ENCODE measurements at places on chromosomes 6 and 20.

- no peak for DNase-seq
Measured at GRCh38 chr6:46135176-46135575, 5.4 kb downstream of the ENPP4 start.

GRCh38 chr6:34908194-34908593 lies 19.1 kb downstream of the ANKS1A start:
- no peak for DNase-seq

DNA sequence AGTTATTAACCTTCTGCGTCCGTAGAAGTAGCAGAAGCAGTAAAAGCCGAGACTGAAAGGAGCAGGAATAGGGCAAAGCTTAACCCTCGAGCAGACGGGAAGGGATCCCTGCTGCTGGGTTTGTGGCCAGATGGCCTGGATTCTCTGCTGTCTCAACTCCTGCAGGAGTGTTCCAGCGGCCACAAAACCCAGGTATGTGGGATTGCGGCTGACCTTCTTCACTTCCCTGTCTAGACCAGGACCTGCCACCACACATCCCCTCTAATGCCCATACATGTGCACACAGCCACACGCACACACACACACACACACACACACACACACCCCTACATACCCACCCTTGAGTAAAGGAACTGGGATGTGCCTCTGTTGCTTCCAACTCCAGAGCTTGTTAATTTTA lies 33.1 kb upstream of the TNFRSF21 start:
- DNase-seq, result no peak

- no peak for DNase-seq
Measured at GRCh38 chr6:136726837-136727557, 65.3 kb downstream of the MAP3K5 start.

DNA sequence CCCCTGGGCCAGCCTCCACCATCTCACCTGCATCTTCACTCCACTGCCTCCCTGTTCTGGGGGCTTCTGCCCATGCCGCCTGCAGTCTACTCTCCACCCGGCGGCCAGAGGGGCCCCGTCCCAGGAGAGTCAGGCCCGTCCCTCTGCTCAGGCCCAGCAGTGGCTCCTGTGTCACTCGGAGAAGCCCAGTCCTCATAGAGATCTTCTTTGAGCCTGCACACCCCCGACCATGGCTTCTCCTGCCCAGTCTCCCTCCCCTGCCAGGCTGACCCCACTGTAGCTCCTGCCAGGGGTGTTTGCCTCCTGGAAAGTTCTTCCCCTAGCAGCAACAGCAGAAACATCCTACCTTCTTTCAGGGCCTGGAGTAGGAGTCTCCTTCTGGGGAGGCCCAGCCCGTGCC lies 22.2 kb upstream of the NOL4L start:
- DNase-seq, result no peak

DNA sequence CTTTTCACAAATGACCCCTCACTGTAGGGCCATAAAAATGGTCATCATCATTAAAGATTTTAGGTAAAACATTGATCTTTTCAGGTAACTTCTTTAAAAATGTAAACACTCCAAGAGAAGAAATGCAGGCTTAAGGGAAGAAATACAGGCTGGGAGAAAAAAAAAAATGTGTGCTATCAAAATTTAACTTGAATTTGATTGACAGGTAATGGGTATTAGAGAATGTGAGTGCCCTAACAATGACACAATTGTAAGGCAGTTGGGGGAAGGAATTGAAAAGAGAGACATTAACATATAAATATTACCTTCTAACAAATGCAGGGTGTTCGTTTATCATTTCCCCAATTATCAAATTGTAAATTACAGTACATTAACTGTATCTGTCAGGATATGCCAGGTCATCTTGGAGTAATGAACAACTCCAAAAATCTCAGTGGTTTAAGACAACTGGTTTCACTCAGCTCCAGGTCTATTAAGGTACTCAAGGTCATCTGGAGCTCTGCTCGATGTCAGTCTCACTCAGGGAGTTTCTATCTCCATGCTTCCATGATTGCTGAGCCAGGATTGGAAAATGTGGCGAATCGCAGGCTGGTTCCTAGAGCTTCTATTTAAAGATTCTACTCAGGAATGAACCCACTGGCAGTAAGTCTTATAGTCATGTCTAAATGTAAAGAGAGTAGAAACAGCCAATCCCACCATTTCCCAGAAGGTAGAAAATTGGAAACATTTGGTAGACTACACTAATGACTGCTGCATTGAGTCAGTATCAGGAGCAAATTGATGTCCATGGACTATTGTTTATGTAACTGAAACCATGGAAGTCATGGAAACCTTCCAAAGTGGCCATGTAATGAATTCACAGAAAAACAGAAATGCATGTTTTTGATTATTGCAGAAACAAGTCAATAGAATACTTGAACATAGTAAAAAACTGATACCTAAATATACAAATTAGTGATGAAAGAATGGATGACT lies 55.6 kb downstream of the FRK start:
- no peak for DNase-seq

DNA sequence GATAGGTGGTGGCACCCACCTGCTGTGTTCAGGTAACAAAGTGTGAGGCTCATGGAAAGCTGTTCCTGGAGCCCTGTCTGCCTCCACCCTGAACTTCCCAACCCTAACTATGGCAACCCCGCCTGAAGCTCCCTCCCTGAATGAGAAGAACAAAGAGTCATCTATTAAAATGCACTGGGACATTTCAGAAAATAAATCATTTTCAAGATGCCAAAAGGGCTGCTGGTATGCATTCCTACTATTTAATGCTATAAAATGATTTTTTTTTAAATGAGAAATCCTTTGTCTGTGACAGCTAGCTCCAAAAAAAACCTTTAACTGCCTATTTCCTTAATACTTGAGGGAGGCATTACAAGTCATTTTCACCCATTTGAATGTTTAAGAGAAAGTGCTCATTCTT lies 84.3 kb upstream of the MRPS10 start:
- DNase-seq, result no peak

- DNase-seq, result no peak
Measured at GRCh38 chr6:26379292-26379691, 3.6 kb upstream of the BTN2A2 start.

DNA sequence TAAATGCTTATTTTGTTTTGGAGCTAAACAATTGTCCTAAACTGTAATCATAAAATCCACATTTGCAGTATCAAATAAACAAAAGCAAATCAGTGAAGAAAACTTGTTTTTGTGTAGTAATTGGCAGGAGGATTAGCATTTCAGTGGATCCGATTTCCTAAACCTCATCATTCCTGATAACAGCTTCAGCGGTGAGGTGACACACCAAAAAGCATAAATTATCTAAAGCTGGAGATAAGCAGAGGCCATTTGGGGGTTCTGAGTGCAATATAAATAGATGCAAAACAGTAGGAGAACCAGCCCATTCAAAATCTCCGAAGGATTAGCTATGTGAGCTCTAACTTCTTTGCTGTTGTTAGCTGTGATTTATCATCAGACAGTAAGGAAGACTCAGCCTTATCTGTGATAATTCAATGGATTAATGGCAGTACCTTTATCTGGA lies 235.8 kb downstream of the EPHA7 start:
- DNase-seq, result no peak

DNA sequence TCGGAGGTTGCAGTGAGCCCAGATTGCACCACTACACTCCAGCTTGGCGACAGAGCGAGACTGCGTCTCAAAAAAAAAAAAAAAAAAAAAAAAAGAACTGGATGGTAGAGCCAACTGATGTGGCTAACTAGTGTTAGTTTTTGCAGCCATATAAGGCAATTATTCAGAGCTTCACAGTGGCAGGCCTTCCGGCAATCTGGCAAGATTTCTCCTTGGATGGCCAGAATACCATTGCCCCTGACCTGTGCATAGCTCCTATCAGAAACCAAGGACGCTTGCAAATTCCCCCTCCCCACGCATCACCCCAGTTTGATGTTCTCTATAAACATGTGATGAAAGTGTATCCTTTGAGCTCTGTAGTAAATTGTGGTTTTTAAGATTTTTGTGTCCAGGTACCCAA lies 127.0 kb downstream of the RNF144B start:
- DNase-seq, result no peak

GRCh38 chr20:43658069-43658722 lies 8.7 kb upstream of the MYBL2 start:
- DNase-seq, result no peak

DNA sequence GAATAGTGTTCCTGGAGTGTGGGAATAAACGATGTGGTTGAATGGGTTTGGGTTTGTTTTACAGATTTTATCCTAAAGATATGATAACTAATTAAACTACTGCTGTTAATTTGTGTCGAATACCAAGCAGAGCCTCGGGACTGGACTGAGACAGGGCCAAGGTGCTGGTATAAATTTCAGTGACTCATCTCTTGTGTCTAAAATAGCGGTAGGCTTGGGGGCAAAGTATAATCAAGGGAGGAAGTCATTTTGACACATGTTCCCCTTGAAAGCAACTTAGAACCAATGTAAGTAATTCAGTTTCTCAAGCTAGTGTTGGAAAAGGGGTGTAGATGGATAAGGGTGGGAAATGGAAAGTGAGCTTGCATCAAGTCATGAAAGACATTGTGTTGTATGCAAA lies 108.4 kb downstream of the PLCB4 start:
- DNase-seq, result no peak

- DNase-seq, result peak; percentile 3
Measured at GRCh38 chr6:69179681-69180080, 544.6 kb downstream of the ADGRB3 start.

DNA sequence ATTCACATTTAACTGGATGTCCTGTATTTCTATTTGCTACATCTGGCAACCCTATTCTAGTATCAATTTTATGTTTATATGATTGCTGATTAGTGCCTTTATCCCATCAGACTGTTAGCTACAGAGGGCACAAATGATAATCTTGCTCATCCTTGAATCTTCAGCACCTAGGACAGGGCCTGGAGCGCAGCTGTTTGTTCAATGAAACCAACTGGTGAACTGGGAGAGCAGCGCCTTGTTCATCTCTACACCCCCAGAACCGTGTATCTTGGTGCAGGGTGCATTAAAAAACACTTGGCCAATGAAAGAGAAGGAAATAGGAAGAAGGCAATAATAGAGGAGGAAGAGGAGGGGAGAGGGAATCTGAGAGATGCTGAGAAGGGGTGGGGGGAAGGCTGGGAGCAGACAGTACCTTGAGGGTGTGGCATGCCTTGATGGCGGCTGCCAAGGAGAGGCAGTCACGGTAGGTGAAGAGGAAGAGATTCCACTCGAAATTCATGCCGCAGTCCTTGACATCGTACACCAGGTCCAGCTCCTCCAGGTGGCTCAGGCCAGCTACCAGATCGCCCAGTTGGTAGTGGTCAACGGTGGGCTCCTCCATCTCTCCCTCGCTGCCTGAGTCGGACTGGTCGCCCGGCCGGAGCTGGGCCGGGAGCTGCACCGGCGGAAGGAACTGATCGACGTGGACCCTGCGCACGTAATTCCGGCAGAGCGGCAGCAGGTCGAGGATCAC lies 15.5 kb downstream of the TMEM151B start:
- DNase-seq, result peak; percentile 55

GRCh38 chr6:25173951-25174474 lies 105.2 kb upstream of the CARMIL1 start:
- DNase-seq, result peak; percentile 60

- DNase-seq, result no peak
Measured at GRCh38 chr6:28995093-28995650, 9.9 kb downstream of the ZNF311 start.

DNA sequence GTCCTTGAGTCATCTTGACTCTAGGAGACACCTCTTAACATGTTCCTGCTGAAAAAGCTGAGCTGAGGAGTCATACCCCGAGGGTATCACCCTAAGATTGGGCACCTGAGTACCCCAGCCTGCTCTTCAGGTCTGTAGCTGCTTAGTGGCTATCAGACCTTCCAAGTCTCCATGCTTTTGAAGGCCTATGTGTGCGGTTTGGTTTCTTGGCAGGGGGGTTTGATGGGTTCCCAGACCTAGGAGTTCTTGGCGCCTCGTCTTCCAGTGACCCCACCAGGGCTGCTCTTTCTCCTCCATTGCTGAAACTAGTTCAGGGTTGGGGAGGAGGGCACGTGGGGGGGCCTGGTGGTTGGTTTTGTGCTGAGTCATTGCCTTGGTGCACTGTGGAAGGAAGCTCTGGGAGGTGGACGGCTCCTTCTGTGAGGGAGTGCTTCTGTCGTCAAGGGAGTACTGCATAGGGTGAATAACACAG lies 20.1 kb downstream of the IGF2R start:
- no peak for DNase-seq

GRCh38 chr6:69719602-69720193 lies 77.1 kb downstream of the LMBRD1 start:
- DNase-seq, result peak; percentile 8

DNA sequence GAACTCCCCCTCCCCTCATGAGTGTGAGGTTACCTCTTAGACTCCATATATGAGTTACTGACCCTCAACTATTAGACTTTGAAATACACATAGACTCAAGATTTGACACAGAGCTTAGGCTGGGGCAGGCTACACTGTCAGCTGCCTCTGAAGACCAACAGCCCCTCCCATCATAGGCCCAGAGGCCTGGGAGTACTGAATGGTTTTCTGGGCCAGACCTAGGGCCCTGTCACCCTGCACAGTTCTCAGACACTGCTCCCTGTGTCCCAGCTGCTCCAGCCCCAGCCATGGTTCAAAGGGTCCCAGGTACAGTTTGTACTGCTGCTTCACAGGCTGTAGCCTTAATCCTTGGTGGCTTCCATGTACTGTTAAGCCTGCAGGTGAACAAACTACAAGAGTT lies 132.1 kb upstream of the MOCS1 start:
- no peak for DNase-seq

GRCh38 chr20:16385462-16385861 lies 187.8 kb downstream of the KIF16B start:
- no peak for DNase-seq

DNA sequence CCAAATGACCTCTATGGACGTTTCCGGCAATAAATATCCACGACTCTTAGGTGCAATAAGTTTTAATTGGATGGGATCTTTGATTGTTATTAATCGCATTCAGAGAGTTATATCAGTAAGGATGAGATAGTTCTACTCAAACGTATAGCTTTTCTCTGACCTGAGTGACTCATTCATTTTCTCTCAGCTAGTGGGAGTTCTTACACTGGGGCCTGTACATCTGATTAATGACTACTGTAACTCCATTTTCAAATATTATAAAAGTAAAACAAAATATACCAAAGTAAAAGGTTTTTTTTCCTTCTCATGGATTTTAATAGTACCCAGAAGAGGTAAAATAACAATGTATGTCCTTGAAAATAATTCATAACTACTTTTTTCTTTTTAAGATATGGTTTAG lies 41.1 kb upstream of the SAMD5 start:
- no peak for DNase-seq

DNA sequence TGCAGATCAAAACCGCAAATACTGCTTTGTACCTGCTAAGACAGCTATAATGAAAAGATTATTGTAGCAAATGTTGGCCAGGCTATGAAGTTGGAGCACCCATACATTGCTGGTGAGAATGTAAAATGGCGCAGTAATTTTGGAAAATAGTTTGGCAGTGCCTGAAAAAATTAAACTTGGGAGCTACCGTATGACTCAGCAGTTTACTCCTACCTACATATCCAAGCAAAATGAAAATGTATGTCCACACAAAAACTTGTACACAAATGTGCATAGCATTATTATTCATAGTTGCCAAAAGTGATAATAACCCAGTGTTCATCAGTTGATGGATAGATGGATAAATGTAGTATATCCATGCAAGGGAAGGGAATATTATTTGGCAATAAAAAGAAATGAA lies 13.3 kb downstream of the DSTN start:
- DNase-seq, result no peak

- DNase-seq, result no peak
Measured at GRCh38 chr20:62061851-62062423, 3.7 kb downstream of the TAF4 start.

GRCh38 chr6:154010371-154010770 lies 28.7 kb upstream of the OPRM1 start:
- no peak for DNase-seq

- peak; percentile 38 for DNase-seq
Measured at GRCh38 chr6:142474531-142475289, 172.9 kb downstream of the ADGRG6 start.

- no peak for DNase-seq
Measured at GRCh38 chr20:44615876-44616603, 33.7 kb downstream of the PKIG start.
